ENCODE measurements at places on chromosomes 16 and 17.

- no peak for DNase-seq
These were observed 9.9 kb downstream of the LRRC3C start for GRCh38 chr17:39937447-39937846.

DNA sequence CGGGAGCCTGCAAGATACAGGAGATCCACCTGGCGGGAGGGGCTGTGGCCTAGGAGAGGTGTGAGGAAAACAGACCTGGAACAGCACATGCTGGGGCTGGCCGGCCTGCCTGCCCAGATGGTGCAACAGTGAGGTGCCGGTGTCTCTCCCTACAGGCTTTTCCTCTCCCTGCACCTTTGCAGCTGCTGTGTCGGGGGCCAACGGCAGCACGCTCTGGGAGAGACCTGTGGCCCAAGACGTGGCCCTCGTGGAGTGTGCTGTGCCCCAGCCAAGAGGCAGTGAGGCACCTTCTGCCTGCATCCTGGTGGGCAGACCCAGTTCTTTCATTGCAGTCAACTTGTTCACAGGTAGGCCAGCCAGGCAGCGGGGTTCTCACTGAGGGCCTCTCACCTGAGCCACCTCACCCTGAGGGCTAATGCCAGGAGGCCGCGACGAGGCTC is 15.9 kb downstream of the RGS11 start:
- DNase-seq = no peak

GRCh38 chr16:27109666-27110523 is 43.2 kb downstream of the C16orf82 start:
- peak; percentile 86 for DNase-seq

- peak; percentile 17 for DNase-seq
These were observed 20.1 kb upstream of the IRF8 start for GRCh38 chr16:85878875-85879274.

- no peak for DNase-seq
These were observed 586.3 kb downstream of the KCNJ18 start for GRCh38 chr17:22278302-22279275.

DNA sequence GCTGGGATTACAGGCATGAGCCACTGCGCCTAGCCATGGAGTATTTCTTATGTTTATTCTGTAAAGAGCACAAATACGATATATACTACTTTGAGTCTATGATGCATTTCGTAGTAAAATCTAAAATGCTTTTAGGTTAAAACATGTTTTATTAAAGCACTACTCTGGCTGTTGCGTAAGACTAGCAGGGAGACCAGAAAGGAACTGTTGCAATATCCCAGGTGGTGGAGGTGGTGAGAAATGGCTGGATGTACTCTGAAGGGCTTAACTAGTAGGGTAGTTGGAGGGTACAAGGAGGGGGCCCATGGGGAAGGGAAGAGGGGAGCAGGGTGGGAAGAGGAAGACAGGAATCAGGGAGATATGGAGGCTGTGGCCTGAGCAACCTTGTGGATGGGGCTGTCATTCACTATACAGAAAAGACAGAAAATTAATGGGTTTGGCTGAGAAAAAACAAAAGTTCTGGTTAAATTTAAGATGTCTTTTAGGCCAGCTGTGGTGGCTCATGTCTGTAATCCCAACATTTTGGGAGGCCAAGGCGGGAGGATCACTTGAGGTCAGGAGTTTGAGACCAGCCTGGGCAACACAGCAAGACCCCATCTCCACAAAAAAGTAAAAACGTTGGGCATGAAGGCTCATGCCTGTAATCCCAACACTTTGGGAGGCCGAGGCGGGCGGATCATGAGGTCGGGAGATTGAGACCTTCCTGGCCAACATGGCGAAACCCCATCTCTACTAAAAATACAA is 35.8 kb downstream of the ST3GAL2 start:
- no peak for DNase-seq

GRCh38 chr17:66255112-66255511 is 25.9 kb upstream of the APOH start:
- DNase-seq = peak; percentile 78

GRCh38 chr16:31471875-31472708 is at the start of gene TGFB1I1:
TGFB1I1 (plus strand) TSS chr16:31472152; CDS start chr16:31472189, 37 bp downstream.
- peak; percentile 57 for DNase-seq

DNA sequence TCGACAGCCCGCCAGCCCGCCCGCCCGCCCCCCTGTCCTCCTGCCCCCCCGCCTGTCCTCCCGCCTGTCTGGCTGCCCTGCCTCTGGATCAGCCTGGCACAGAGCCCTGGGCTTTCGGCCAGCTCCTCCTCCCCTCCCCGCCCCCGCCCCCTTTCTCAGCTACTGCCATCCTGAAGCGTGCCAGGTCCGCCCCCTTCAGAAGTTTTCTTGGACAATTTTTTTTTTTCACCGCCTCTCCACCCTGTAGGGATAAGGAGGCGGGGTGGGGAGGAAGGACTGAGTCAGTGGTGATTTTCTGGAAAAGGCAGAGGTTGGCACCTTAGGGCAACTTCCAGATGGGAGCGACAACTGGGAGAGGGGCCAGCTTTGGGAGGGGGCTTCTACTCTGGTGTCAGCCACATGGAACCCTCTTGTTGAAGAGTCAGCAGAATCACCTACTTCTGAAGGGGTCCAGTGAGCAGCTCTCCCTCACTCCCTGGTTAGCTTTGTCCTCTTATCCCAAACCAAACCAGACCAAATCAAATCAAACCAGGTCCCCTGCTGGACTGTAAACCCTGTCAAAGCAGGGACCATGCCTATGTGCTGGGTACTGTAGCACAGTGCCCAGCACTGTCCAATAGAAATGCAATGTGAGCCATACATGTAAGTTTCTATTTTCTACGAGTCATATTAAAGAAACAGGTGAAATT is 19.7 kb downstream of the IGF2BP1 start:
- no peak for DNase-seq

DNA sequence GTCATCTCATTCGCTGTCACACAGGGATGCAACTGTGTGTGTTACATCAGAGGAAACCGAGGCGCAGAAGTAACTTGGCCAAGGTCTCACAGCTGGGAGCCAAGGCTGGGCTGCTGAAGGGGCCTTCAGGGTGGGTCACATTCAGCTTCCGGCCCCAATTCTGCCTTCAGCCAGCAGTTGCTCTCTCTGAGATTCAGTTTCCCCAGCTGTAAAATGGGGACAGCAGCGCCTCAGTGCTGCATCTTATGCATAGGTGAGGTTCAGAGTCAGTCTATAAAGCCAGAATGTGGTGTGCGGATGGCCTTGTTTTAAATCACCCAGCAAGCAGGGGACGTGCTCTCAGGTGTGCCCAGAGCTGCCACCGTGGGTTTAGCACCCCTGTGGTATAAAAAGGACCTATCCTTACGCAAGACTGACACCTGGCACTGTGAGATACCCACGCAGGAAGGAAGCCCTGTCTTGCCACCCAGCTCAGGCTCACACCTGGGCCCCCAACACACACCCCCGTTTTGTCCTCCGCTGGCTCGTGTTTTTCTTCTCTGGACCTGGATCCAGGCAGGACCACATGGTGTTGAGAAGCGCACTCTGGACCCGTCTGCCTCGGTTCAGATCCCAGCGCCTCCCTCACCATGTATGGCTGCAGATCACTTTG is 94.6 kb upstream of the GSE1 start:
- DNase-seq = no peak

Measured in GM23338 (cell line).